ENCODE measurements at places on chromosomes 5 and 9.

- peak; percentile 8 for DNase-seq
Observed at GRCh38 chr5:175657593-175658271, at the start of gene HRH2. HRH2 (plus strand) TSS chr5:175658071; CDS start chr5:175683234, 25,163 bp downstream.

DNA sequence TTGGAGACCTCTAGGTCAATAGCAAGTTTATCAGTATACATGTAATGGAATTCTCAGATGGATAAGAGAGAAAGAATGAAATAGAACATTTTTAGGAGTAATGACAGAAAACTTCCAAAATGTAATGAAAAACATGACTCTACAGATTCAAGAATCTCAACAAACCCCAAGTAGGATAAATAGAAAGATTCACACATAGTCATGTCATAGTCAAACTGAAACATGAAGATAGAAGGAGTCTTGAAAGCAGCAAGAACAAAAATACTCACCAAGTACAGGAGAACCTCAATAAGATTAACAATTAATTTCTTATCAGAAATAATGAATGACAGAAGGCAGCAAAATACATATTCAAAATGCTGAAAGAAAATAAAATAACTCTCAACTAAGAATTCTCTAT lies 164.5 kb downstream of the SPATA31D1 start:
- DNase-seq, result no peak

DNA sequence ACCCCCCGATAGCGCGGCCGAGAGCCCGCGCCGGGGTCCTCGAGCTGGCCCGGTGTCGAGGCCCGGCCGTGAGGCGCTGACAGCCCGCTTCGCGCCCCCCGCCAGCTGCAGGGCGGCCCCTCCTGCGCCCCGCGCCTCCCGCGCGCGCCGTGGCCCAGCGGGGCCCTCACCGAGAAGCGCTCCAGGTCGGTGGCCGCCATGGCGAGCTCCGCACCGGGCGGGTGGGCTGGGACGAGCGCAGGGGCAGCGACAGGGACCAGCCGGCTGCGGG lies 166 bp downstream of the SEPTIN8 start:
- no peak for DNase-seq

DNA sequence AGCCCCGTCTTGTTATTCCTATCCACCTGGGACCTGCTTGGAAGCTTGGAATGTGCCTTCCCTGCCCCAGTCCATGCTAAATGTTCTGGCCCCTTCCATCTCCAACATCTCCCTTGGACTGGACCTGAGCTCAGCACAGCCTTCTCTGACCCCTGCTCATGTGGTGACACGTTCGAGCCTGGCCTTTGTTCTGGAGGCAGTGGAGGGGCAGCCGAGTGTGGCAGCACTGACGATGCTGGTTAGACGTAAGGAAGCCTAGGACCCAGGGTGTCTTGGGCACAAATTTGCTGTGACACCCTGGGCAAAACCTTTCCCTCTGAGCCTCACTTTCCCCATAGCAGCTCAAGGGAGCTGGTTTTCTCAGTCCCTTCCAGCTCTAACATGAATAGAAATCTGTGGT lies 3.9 kb downstream of the SPACA9 start:
- DNase-seq, result no peak

DNA sequence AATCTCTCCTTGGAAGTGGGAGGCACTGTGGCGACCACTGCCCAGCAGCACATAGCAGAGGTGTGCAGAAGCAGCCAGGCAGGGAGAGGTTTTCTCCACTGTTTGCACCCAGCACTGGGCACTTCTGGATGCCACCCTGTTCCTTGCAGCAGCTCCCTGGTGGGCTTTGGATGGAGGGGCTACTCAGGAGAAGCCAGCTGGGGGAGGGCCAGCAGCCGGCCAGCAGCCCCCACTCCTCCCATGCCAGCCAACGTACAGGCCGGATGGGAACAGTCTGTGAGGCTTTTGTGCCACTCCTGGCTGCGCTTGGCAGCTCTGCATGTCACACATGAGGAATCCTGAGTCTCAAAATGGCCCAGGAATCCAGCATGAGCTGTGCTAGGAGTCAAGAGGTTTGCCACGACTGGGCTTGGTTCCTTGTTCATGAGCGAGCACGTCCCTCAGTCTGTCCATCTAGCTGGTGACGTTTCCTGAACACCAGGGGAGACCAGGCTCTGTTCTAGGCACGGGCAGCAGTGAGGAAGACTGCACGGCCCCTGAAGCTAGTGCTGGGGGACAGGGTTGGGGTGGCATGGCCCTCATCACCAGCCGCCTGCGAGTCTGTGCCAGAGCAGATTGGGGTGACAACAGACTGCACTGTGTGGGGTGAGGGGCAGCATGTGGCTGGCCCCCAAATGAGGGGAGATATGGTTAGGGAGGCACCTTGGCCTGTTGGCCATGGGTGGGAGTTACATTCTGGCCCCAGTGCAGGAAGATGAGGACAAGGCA lies 10.1 kb downstream of the PHF2 start:
- DNase-seq, result no peak

- no peak for DNase-seq
Observed at GRCh38 chr5:132009706-132010405, 1.6 kb downstream of the ACSL6 start.

DNA sequence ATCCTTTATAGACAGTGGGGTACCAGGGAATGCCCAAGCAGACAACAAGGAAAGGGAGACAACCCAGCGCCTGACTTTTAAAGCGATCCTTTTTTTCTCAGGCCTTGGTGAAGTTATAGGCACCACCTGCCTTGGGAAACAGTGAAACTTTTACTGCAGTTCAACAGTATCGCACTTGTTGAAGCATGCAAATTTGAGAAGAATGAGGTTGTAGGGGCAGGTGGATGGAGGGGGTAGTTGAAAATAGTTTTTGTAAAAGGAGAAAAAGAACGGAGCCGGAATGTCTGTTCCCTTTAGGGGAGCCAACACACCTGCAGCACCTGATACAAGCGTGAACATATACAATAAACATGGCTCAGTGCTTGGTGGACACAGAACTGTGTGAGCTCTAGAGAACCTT lies 190.2 kb upstream of the NR3C1 start:
- no peak for DNase-seq

GRCh38 chr5:69364414-69364813 lies 4.9 kb downstream of the AK6 start:
- no peak for DNase-seq

GRCh38 chr5:132865668-132866341 lies 464 bp downstream of the GDF9 start:
- DNase-seq, result no peak
